ENCODE measurements at places on chromosomes 5 and 9.

- no peak for DNase-seq
Observed at GRCh38 chr9:36559036-36559695, 13.5 kb upstream of the MELK start.

GRCh38 chr9:89426384-89426961 is 71.4 kb downstream of the SEMA4D start:
- DNase-seq, result no peak

GRCh38 chr5:69489246-69489645 is 3.3 kb upstream of the OCLN start:
- no peak for DNase-seq

GRCh38 chr5:53161876-53162275 is 52.3 kb upstream of the MOCS2 start:
- DNase-seq, result no peak

DNA sequence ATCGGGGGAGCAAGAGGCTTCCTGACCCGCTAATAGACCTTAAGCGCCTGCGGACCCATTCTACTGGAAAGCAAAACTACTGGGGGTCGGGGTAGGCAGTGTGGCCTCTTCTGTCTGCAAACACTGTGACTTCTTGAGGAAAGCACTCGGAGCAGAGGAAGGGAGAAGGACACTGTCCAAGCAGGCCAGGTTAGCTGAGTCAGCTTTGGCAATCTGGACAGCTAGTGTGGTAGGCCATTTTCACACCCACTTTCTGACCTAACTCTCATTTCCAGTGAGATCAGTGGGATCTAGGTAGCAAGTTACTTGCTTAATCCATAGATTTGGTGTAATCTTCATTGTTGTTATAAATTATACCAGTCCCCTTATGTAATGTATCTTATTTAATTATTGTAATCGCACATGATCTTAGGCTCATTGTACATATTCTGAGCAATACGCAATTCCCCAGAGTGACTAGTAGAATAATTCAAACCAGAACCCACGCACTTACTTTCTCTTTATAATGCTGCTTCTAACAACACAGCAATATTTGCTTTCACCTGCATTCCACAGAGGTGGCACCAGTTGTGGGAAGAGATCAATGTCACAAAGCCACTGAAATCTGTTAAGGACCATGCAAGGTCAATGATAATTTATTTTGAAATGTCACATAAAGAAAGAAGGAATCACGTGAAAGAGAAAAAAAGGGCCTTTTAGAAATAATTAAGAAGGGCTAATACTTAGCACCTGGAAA is 82.9 kb downstream of the NREP start:
- no peak for DNase-seq

DNA sequence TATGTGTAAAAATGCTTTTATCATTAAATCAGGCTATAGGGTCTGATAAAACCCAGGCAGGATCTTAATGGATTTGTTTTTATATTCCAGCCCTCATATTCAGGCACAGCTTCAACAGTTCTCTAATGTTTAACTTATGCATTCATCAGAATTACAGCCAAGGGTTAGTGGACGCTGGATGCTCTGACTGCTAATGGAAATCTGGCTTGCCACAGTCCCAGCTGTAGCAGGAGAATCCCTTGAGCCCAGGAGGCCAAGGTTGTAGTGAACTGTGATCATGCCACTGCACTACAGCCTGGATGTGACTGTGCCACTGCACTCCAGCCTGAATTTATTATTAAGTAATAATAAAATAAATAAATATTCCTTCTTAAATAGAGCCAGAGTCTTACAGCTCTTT is 98.0 kb downstream of the SLC25A46 start:
- DNase-seq, result no peak

DNA sequence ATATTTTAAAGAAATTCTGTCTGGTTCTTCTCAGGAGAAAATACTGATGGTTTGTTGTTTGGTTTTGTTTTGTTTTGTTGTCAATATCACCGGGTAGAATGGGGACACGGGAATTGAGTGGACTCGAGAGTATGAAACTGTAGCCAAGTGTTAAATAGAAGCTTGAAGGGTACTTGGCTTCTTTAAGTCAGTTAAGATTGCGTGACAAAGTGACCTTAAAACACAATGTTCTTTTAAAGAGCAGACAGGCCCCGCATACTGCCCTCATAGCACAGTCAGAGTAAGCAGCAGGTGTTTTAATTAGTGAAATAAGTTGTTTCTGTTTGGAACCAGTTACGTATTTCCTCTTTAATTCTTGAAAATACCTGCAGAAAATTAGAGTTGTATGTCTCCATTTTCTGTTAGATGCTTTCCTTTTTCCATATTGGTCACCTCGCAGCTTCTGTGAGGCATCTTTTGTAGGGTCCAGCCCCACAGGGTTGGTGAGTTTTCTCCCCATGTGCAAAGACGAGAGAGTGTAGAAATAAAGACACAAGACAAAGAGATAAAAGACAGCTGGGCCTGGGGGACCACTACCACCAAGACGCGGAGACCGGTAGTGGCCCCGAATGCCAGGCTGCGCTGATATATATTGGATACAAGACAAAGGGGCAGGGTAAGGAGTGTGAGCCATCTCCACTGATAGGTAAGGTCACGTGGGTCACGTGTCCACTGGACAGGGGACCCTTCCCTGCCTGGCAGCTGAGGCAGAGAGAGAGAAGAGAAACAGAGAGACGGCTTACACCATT is 9.6 kb downstream of the TRIP13 start:
- DNase-seq, result no peak

DNA sequence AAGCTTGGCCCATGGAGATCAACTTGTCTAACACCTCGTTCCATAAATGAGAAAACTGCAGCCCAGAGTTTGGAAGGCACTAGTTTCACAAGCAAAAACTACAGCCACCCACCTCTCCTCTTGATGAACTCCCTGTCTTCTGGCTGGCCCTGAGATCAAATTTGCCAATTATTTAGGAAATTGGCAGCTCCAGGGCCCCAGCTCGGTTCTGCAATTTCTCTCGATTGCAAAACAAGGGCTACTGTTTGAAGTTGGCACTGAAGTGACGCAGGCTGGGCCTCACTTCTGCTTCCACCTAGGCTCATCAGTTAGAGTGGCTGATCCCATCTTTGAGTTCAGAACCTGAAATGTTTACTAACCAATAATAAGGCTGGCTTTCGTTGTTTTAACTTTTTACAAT is 3.7 kb upstream of the GPX3 start:
- DNase-seq, result no peak

DNA sequence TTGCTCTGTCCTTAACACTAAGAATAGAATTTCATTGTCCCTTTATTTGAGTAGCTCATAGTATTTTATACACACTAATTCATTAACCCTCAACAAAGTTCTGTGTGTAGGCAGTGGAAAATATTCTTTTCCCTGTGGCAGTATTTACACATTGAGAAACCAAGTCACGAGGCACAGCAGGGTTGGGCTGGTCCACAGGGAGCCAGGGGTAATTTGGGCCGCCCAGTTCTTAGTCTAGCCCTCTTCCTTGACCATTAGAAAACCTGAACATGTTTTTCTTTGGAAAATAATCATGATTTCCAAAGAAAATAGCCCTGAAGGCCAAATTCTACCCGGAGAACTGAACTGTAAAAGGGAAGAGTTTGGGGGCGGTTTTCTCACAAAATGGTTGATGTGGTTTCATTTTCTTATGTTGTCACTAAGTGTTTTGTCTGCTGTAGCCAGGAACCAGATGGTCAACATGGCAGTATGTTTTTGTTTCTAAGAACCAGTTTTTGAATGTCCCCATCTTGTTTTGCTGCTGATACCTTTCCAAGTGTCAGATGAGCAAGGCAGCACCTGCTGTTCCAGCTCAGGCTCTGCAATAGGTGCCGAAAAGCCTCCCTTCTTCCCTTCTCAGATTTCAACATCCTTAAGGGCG is 29.6 kb downstream of the ARHGEF28 start:
- no peak for DNase-seq

DNA sequence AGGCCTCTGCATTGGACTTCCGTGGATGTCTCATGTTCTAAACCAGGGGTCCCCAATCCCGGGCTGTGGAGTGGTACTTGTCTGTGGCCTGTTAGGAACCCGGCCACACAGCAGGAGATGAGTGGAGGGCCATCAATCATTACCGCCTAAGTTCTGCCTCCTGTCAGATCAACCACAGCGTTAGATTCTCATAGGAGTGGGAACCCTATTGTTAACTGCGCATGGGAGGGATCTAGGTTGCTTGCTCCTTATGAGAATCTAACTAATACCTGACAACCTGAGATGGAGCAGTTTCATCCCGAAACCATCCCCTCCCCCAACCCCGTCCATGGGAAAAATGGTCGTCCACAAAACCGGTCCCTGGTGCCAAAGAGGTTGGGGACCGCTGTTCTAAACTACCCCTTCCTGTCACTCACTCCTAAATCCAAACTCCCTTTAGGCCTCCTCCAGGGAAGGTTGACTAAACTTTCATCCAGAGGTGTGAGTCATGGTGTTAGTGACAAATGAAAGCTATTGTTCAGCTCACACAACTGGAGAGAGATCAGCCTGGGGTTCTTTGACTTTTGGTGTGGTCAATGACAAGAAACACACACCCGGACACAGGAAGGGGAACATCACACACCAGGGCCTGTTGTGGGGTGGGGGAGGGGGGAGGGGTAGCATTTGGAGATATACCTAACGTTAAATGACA is 9.5 kb downstream of the KCNV2 start:
- no peak for DNase-seq

GRCh38 chr9:130158001-130158400 is 14.2 kb upstream of the NCS1 start:
- DNase-seq, result no peak

- DNase-seq, result no peak
Observed at GRCh38 chr5:164487939-164488338, 982.5 kb downstream of the MAT2B start.

DNA sequence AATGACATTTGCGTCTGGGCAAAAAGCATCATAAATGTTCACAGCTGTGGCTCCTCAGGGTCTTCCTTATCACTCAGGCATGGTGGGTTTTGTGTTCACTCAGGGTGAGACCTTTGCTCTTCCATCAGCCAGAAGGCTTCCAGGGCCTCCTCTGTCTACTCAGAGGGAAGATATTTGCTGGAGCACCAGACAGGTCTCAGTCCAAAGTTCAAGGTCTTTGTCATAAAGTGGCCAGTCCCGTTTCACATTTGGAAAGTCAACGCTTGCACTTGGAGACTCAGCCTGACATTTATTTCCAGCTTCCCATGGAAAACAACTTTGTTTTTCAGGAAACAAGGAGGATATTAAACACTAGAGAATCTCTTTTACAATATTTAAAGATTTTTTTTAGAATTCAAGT is 12.2 kb upstream of the CARTPT start:
- no peak for DNase-seq

DNA sequence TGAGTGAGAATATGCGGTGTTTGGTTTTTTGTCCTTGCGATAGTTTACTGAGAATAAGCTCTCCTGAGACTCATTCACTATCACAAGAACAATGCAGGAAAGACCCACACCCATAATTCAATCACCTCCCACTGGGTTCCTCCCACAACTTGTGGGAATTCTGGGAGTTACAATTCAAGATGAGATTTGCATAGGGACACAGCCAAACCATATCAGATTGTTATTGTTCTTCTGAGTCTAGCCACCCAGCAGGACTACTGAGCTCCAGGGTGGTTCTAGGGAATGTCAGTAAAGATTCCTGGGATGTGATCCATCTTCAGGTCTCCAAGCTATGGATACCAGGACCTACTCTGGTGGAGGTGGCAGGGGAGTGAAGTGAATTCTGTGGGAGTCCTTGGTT is 2075.1 kb upstream of the CDH9 start:
- DNase-seq, result no peak

DNA sequence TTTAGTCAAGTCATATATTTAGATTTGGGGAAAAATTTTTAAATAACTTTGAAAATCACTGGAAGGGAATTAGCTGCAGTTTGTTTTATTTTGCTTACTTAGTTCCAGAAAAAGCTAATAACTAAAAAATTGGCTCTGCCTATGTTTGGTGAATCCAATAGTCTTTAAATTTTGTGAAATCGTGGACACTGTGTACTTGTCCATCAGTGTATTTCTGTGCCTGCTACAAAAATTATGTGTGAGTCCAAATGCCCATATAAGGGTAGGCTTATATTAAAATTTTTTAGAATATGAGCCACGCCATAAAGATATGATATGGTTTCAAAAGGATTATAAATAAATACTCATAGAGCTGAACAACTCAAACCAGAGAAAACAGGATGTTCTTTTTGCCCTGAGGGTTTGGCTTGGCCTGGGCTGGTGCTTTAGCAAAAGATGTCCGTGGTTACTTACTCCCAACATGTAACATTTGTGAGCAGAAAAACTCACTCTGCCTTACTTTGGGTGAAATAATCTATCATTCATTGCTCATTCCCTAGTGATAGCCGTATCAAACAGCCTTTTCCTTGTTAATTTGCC is 133.2 kb upstream of the PRLR start:
- DNase-seq, result no peak

DNA sequence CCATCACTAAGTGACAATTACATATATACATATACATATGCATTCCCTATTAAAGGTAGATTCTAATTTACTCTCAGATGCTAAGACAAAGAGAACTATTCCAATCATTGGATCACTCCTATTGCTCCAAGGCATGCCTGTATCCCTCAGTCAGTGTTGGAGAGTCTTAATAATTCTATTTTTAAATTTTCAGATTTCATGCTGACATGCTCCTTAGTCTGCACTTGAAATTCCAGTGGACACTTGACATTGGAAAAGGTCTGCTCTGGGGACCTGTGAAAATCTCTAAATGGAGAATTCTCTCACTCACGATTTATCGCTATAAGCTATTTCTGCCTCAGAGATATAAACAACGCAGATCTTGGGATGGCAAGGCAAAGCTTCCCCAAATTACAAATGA is 3.9 kb upstream of the FUBP3 start:
- no peak for DNase-seq

DNA sequence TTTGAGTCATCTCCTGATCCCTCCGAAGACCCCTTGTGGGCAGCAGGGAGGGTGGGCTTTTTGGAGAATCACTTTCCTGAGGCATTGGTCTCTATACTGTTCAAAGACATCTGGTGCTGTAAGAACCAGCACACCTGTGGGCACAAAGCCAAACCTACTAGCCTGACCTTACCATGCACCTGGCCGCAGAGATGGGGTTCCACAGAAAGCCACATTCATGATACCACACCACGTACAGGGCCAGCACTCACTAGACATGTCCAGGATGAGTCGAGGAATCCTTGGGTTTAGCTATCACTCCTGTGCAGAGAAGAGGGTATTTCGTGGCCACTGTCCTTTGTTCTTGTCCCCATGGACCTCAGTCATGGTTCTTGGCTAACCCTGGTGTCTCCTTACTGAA is 203.4 kb downstream of the CACNA1B start:
- no peak for DNase-seq

GRCh38 chr5:34676416-34676815 is 20.3 kb downstream of the RAI14 start:
- DNase-seq, result no peak

DNA sequence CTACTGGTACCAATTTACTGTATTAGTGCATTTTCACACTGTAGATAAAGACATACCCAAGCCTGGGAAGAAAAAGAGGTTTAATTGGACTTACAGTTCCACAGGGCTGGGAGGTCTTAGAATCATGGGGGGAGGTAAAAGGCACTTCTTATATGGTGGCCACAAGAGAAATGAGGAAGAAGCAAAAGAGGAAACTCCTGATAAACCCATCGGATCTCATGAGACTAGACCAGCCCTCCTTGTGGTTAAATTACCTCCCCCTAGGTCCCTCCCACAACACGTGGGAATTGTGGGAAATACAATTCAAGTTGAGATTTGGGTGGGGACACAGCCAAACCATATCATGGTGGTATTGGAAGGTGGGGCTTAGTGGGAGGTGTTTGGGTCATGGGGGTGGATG is 56.5 kb upstream of the SPDL1 start:
- no peak for DNase-seq

- DNase-seq, result no peak
Observed at GRCh38 chr5:68196876-68197275, 18.7 kb upstream of the PIK3R1 start.

Measured in stimulated activated CD8-positive, alpha-beta memory T cell treated with anti-CD3 and anti-CD28 coated beads, Interleukin-2, amount 100 ng/mL, for 1 hour (primary cell).